Kidney capillary endothelial cell (primary cell): ENCODE measurements at places on chromosomes 7 and 10.

GRCh38 chr7:41889040-41889439 is 186.2 kb upstream of the INHBA start:
- DNase-seq = no peak

- DNase-seq = peak; percentile 51
Measured at GRCh38 chr7:22220941-22221340, 136.0 kb downstream of the RAPGEF5 start.

DNA sequence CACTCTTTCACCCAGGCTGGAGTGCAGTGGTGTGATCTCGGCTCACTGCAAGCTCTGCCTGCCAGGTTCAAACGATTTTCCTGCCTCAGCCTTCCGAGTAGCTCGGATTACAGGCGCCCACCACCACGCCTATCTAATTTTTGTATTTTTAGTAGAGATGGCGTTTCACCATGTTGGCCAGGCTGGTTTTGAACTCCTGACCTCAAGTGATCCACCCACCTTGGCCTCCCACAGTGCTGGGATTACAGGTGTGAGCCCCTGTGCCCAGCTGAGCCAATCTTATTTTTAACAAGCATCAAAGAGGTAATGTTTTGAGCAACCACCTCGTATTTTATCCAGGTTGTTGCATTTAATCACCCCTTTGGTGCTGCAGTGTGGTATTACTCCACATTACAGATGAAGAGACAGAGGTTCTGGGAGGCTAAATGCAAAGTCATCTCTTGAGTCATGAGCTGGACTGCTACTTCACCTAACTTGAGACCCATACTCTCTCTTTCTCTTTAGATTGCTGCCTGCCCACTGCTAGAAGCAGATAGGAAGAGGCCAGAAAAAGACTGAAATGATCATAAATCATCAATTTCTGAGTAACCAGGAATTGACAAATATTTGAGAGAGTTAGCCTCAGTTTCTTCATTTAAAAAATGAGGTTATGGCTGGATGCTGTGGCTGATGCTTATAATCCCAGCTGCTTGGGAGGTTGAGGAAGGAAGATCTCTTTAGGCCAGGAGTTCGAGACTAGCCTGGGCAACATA is 116.2 kb downstream of the CAMK1D start:
- no peak for DNase-seq

DNA sequence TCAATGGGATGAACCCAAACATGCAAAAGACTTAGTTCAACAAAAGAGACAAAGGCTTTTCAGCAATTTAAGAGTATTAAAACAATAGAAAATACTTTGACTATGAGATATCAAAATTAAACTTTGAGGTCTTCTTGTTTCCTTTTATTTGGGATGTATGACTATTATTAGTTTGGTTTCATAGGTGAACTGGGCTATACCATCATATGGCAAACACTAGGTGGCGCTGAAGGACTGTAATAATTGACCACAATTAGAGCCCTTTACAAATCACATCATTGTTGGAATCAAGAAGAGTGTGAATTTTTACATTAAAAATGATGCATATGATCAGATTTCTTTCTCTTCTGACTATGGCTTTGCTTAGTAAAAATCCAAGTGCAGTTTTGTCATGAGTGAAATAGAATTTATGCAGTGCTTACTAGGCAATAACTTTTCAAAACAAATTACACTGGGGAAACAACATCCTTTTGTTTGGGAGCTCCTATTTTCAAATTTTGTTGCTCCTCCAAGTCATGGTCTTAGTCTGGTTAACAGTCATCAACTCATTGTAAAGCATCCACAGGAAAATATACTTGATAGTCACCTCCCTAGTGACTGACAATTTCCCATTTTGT is 14.7 kb upstream of the NXPH1 start:
- DNase-seq = peak; percentile 46

DNA sequence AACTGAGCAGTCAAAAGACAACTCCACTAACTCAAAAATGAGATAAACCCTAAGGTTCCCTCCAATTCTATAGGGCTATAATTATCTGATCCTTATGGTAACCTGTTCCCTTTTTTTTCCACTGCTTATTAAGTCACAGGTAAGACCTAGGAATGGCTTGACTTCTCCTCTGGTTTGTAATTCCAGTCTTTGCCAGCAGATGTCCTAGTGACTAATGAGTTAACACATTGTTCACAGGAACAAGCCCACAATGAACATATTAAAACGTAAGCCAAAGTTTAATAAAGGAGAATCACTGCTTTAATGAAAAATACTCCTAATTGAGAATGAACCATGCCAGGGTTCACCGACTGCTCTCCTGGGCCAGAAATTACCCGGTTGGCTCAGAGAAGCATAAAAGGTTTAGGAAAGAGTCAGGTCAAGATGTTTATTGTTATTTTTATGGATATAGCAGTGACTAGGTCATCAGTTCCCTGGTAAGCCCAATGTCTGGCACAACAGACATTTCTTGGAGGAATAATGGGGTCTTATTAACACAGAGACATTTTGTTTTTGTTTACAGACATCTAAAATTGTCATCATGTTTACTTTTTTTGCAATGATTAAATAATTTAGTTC is 120.1 kb downstream of the ELAPOR2 start:
- DNase-seq = peak; percentile 42

- peak; percentile 26 for DNase-seq
Measured at GRCh38 chr7:15554081-15554480, 7.7 kb downstream of the AGMO start.

GRCh38 chr10:10223131-10223530 is 794.5 kb upstream of the CELF2 start:
- DNase-seq = no peak

DNA sequence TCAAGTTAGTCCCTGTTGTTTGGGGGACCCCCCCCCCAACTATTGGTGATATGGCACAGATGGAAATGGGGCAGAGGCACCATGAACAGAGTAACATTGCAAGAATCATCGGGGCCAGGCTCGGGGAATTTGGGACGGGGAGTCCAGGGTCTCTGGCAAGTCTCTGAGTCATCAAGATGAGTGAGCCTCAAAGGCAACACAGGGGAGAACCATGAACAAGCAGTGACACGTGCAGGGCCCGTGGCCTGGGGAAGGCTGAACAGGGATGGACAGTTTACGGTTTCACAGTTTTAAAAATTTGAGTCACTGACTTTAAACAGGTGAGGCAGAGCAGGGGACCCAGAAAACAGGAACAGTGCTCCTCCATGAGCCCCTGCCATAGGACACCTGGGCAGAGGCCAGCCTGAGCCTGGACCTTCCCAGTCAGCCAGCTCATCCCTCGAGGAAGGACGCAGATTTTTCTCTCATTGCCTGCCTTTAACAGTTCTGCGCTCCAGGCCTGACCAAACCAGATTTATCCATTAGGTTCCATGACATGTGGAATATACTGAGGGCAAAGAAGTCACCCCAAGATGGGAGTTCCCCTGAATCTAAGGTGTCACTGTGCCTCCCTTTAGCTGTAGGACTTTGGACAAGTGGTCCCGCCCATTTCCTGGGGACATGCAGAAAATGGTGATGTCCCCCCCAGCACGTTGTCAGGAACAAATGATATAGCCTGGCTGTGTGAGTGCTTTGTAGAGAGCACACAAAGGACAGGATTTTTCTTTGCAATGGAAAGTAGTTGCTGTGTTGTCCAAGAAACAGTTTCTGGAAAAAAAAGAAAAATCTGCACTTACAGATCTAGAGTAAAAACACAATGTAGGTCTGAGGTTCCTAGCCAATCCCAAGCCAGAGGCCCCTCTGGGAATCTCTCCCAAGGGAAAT is 23.8 kb downstream of the CHST15 start:
- no peak for DNase-seq

DNA sequence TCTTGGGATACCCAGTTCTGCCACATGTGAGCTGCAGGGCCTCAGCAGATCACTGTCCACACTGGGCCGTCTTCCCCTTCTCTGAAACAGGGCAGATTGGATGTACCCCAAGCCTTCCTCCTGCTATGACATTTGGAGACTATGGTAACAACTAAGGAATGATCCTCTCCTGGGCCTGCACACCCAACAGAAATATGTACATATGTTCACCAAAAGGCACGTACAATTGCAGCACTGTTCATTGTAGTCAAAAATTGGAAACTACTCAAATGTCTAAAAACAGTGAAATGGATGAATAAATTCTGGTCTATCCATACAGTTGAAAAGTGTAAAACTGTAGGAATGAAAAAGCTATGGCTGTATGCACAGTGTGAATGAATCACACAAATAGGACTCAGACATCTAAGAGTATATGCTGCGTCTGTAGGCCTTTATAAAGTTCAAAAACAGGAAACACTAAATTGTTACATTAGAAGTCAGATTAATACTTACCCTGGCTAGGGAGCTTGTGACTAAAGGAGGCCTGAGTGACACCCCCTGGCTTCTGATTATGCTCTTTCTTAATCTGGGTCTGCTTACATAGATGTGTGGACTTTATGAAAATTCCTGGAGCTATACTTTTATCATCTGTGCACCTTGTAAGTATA is 16.1 kb upstream of the XPNPEP1 start:
- DNase-seq = no peak

GRCh38 chr7:99677013-99677647 is 2.7 kb downstream of the CYP3A5 start:
- no peak for DNase-seq

GRCh38 chr7:118793582-118793981 is 569.1 kb downstream of the ANKRD7 start:
- no peak for DNase-seq

GRCh38 chr10:80786322-80786721 is 248.6 kb downstream of the SH2D4B start:
- no peak for DNase-seq

- DNase-seq = no peak
Measured at GRCh38 chr10:34286136-34286739, 528.9 kb downstream of the PARD3 start.

DNA sequence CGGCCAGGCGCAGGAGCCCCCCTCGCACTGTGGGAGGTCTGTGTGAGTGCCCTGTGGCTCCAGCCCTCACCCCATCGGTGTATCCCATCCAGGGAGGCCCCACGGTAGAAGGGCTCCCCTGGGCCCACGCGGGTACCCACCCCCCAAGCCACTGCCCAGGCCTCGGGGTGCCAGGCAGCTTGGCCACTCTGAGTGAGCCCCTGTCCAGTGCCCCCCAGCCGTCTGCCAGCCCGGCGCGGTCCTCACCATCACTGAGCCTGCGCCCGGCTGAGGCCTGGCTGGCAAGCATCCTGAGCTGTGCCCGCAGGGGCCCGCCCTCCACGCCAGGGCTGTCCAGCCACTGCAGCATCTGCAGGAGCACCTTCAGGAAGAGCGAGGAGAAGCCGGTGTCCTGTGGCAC is 19.2 kb upstream of the MICALL2 start:
- no peak for DNase-seq

GRCh38 chr7:148242294-148242821 is 348.2 kb upstream of the C7orf33 start:
- DNase-seq = peak; percentile 43
